ENCODE measurements at places on chromosomes 3 and 15. TPM values are rescaled to one million over a fixed set of nuclear protein-coding genes. Genes with fewer than 3 reads are reported as not detected.

The CCR8 gene
- total RNA-seq, result not detected

- DNase-seq, result no peak
Measured at GRCh38 chr3:46673151-46674030, 20.1 kb downstream of the ALS2CL start.

- no peak for DNase-seq
Measured at GRCh38 chr3:114112696-114113095, 56.2 kb downstream of the QTRT2 start.

The CYP1A1 gene
- total RNA-seq, result 13.8 TPM

GRCh38 chr3:129746629-129747028 lies 140.2 kb upstream of the PLXND1 start:
- DNase-seq, result no peak

DNA sequence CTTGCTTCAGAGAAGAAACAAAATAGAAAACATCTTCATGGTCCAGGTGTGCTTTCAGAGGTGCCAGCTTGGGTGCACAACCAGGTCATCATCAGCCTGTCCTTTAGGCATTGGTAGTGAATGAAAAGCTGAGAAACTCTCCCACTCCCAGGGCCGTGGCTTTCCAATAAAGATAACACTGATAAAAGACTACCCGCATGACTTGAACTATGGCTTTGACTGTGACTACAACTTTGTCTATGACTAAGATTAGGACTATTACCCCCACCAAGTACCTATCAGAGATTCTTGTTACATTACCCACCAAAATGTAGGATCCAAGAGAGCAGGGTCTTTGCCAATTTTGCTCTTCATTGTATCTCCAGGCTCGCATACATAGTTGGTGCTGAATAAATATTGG lies 115.2 kb downstream of the EDEM1 start:
- no peak for DNase-seq

- DNase-seq, result no peak
Measured at GRCh38 chr3:102036017-102036416, 186.7 kb downstream of the NFKBIZ start.

GRCh38 chr15:62781081-62781497 lies 261.5 kb upstream of the TPM1 start:
- no peak for DNase-seq

GRCh38 chr3:41364736-41365135 lies 165.4 kb downstream of the CTNNB1 start:
- no peak for DNase-seq

The GLDN gene
- 20.7 TPM for total RNA-seq

The NSUN3 gene
- 14.2 TPM for total RNA-seq

DNA sequence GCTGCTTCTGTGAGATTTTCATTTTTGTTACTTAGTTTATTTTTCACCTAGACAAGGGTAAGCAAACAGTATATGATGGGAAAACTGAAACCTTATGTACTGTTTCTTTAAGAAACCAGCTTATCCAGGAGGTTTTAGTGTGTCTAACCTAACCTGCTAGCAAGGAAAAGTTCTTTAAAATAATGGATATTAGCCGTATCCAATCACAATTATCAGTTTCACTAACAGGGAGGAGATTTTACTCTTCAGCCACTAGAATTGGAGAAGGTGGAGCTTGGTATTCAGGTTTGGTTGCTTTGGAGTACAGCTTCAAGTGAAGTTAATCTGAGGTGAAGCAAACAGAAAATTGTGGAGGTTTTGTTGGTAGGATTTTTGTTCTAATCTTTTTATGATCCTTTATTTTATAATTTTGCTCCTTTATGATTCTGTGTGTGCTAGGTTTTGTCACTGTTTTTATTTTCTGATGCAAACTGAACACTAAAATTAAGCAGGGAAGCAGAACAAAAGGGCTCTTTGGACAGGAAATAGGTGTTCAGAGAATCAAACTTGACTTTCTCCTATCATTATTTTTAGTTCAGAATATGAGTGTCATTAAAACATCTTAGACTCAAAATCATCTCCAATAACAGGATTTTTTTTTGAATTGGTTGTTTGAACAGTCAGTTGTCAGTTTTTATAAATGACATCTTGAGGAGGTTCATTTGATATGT lies 13.0 kb downstream of the ZFAND6 start:
- peak; percentile 42 for DNase-seq

DNA sequence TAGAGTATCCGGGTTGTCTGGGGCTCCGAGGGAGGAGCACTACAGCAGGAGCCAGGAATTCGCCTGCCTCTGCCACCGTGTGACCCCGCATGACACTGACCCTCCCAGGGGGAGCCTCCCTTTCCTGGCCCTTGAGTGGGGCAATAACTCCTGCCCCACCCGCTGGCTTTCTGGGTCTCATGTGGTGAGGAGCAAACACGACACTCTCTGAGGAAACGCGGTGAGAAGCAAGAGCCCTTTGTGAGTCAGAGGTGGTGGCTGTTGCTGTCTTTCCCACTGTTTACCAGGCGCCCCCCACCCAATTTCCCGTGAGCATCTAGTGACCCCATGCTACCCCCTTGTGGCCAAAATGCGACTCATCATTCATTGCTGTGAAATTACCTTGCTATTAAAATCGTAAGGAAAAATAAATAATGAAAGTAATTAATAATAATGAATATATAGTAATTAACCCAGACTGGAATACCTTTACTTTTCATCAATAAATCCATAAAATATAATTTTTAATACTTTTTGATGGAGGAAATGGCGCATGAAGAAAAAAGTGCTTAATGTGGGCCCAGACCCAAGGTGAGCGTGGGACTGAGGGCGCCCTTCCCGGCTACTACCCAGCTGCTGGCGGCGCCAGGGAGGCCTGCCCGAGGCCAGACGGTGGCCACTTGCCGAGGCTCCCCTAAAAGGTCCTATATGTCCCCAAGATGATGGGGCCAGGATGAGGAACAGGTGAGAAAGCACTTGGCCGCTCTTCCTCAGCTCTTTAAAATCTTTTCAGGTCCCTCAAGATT lies 29.3 kb downstream of the CCNL1 start:
- DNase-seq, result peak; percentile 73

The CACNA2D2 gene
- 1.8 TPM for total RNA-seq

- DNase-seq, result no peak
Measured at GRCh38 chr15:64144192-64144564, 7.4 kb upstream of the SNX22 start.

DNA sequence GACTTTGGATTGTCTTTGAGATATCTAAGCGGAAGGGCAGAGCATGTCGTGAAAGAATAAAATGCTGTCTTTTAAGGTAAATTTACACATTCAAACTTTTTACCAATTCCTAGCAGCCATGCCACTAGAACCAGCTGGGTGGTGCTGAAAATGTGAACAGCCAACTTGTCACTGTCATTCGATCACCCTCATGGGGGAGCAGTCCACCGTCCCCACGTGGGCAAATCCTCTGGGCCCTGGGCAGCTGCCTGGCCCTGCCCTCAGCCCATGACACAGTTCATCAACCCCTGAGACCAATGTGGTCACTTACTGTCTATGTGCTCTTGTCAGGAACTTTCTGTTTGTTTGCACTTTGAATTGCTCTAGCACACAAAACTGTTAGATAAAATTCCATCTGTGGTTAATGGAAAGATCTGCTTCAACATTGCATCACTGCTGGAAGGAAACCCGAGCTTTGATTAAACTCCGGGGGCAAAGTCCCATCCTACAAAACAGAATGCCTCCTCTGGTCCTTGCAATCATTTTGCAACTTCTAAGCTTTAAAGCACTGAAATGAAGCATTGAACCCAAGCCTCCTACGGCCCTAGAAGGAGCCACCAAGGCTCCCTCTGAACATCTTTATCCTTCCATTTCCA lies 50.1 kb downstream of the PCSK6 start:
- DNase-seq, result peak; percentile 36

GRCh38 chr3:45120359-45121158 lies 25.6 kb downstream of the CDCP1 start:
- peak; percentile 39 for DNase-seq

- DNase-seq, result no peak
Measured at GRCh38 chr15:62612771-62613170, 429.8 kb upstream of the TPM1 start.

GRCh38 chr15:42080186-42080918 lies 14.0 kb downstream of the PLA2G4D start:
- DNase-seq, result no peak

DNA sequence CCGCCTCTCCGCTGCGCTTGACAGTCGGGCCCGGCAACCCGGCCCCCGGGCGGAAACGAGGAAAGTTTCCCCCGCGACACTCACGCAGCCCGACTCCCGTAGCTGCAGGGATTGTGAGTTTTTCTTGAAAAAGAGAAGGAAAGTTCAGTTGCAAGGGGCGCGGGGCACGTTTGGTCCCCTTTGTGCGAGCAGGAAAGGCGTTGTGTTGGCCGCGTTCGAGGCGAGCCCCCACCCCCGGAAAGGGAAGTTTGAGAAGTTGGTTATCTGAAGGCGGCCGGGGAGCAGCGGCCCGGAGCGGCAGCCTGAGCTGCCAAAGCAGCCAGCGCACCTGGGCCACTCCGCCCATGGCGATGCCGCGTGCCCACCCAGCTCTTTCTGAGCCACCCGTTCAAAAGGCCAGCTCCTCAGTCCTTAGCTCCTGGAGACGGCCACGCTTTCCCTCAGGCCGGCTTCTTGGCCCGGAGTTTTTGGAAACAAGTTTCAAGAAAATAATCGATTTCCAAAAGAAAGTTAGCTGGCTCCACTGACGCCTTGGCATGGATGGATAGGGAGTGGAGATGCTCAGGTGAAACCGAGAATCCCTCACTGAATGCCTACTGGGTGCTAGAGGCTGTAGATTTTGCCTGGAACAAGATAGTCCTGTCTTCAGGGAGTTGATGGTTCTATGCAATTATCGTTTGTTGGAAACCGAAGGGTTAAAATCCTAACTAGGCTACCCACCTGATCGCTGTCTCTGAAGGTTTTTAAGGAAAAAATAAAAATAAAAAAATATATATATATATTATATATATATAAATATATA lies 832 bp downstream of the TGFBR2 start:
- peak; percentile 76 for DNase-seq

DNA sequence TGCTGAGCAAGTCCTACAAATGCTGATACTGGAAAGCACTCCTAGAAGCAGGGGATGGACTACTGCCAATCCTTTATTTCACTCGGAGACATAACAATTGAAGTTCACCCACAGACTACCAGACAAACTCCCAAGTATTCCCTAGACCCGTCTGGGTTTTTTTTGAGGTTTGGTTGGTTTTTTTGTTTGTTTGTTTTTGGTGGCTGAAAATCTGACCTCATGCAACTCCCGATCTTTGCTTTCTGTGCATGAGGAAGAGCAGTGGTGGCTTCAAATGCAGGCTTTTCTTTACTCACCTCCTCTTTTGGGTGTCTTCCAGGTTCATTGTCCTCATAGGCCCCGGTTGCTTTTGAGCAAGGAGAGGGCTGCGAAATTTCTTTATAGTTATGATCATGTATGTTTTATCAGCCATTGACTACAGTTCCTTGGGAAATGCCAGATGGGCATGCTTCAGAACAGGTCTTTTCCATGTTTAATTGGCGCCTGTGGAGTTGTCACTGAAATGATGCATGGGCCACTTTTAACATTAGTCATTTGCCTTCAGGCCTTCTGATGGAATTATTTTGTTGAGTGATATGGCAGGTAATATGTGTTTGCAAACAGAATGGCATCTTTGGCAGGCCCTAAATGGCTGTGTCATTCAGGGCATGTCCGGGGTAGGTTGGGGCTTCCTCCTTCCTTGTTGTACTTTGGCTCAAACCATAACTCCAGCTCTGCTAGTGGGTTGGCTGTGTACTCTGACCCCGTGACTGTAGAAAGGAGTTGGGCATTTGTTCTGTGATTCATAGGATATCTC lies 81.3 kb upstream of the ZBED2 start:
- peak; percentile 77 for DNase-seq

The NEK10 gene
- total RNA-seq, result 6.2 TPM

The DZIP1L gene
- 13.7 TPM for total RNA-seq

- no peak for DNase-seq
Measured at GRCh38 chr3:105429034-105429762, 62.5 kb downstream of the ALCAM start.

The SEMA3F gene
- total RNA-seq, result 34.1 TPM

The REC114 gene
- not detected for total RNA-seq

The NUP210 gene
- 12.1 TPM for total RNA-seq

The LRRC34 gene
- 2.3 TPM for total RNA-seq

DNA sequence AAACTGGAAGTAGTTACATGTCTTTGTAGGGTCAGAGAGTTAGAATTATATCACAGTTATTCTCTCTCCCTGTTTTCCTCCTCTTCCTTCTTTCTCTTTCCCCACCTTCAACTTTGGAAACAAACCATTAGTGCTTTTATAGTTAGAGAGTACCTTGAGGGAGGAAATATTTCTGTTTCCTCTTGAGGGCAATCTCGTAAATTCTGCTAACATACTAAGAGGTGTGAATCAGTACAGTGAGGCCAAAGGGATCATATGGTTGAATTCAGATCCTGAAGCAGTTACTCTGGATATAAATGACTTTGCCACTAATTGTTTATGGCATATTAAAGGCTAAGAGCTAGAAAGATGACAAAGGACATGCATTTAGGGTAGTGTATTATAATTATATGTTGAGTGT lies 60.3 kb upstream of the CCNL1 start:
- no peak for DNase-seq

The SENP7 gene
- total RNA-seq, result 16.5 TPM

The STAB1 gene
- 222 TPM for total RNA-seq

The CD276 gene
- 51.9 TPM for total RNA-seq

DNA sequence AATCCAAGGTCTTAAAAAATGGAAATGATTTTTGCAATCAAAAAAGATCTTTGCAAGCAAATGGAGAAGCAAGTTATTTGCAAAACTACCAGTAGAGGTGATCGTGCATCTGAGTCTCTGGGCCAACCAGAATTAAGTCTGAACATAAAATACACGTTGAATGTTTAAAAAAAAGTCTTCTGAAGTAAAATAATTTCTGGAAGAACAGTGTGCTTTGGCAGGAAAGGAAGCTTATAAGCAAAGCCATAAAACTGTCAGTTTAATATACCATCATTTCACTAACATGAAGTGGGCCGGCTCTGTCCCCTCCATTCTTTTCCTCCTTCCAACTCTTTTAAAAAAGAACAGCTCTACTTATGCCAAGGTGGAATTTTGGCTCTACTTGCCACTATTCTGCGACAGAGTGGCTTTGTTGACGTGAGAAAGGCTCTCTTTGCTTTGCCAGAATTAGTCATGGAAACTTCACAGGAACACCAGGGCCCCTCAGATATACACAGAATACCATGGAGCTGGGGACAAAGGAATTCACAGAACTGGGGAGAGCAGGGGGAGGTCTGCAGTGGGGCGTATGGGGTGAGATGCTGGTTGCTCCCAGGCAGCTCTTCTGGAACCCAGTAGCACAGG lies 29.8 kb downstream of the FSTL1 start:
- DNase-seq, result no peak

DNA sequence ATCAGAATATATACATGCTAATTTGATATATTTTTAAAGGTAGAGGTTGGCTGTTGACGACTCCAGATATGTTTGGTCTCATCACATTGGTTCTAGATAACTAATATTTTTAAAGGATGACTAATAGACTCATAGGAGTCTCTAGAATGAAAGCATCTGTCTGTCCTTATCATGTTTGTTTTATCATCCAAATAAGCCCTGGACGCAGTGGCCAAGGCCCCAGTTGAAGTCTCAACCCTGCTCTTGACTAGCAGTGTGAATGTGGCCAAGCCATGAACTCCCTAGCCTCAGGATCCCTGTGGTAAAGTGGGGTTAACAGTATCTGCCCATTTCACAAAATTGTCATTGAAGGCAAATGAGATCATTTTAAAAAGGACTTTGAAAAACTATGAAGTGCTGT lies 53.6 kb downstream of the ABHD2 start:
- DNase-seq, result no peak

GRCh38 chr3:119598410-119599098 lies 869 bp downstream of the PLA1A start:
- DNase-seq, result no peak

The MAPKAPK3 gene
- total RNA-seq, result 27.4 TPM

Measured in mucosa of gallbladder (tissue), 1 donor.